ENCODE measurements at places on chromosomes 5 and 9. TPM values are rescaled to one million over a fixed set of nuclear protein-coding genes. Genes with fewer than 3 reads are reported as not detected.

Gene RNF183
- not detected for polyA plus RNA-seq

Gene IL13
- polyA plus RNA-seq = not detected

Gene TMEM167A
- 77.5 TPM for polyA plus RNA-seq

Gene HTR4
- not detected for polyA plus RNA-seq

Gene GOLGA2
- 27.7 TPM for polyA plus RNA-seq

All from foreskin keratinocyte (primary cell).